ENCODE measurements at places on chromosomes 16 and 17.

DNA sequence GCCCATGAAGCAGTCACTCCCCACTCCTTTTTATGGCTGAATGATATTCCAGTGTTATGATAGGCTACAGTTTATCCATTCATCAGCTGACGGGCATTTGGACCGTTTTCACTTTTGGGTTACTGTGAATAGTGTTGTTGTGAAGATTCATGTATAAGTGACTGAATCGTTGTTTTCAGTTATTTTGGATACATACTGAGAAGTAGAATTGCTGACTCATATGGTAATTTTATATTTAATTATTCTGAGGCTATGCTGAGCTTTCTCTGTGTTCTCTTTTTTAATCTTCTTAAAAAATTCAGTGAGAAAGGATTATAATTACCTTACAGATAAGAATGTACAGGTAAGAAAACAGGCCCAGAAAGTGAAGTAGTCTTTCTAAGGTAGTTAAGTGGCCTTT is 117.9 kb upstream of the MPHOSPH6 start:
- DNase-seq: no peak

DNA sequence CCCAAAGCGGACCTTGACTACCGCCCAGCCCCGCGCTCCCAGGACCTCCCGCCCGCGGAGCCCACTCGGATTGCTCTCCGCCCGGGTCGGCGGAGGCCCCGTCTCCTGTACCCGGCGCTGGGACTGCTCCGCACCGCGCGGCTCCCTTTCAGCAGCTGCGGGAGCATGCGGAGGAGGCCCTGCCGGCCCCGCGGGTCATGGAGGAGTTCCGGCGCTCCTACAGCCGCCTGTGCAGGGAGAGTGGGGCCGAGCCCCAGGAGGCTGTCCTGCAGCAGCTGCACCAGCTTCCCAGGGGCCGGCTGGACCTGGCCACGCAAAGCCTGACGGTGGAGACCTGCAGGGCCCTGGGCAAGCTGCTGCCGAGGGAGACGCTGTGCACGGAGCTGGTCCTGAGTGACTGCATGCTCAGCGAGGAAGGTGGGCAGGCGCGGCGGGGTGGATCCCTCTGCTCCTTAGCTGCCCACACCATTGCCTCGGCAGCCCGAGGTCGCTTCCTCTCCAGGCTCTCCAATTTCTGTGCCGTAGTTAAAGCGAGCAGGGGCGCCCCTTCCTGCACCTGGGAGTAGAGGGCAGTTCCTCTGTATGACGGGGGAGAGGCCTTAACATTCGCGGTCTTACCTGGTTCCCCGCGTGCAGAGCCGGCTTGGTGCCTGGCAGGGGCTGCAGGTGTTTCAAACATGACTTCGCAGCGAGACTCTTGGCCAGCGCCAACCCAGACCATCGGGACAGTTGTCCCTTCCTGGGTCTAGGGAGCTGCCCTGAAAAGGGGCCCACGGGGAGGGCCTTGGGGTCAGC is 539 bp downstream of the LRRC45 start:
- no peak for DNase-seq

DNA sequence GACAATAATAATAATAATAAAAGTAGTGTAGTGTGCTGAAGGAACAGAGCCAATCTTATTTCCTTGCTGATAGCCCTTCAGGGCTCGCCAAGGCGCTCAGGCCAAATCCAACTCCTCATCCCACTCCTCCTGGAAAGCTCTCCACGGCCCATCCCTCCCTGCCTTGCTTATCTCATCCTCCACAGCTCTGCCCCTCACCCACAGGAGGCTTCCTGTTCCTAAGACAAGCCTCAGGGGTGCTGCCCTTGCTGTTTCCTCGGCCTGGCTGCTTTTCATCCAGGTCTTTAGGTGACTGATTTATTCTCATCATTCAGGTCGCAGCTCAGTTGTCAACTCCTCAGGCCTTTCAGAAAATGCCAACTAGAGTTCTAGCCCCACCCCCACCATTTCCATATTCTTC is 11.2 kb downstream of the GTF3C1 start:
- no peak for DNase-seq

DNA sequence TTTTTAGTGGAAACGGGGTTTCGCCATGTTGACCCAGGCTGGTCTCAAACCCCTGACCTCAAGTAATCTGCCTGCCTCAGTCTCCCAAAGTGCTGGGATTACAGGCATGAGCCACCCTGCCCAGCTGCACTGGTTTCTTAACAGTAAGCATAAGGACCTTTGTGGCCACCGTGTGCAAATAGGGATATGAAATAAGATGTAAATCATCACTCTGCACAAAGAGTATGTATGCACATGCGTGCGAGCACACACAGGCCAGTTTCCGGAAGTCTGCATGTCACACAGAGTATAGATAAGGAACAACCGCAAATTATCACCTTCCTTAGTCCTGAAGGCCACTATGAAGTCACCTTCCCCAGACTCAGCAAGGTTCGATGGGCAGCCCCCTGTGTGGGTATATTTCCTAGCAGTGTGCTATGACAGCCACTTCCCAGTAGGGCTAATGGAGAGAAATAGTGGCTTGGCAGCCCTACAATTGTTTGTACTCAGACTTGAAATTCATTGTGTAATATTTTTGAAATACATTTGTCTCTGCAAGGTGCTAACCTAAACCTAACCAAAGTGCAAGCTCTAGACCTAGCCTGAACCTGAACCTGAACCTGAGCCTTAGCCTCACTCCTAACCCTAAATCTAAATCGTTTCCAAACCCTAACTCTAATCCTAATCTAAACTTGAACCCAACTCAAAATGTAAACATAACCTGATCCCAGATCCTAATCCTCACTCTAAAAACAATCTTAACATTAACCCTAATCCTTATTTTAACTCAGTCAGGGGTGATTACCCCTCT is 48.4 kb upstream of the SKAP1 start:
- DNase-seq: no peak

GRCh38 chr17:83122834-83123233 is 43.4 kb downstream of the METRNL start:
- peak; percentile 12 for DNase-seq

All from femur (tissue), 1 donor.